ENCODE measurements at places on chromosomes 5 and 9.

DNA sequence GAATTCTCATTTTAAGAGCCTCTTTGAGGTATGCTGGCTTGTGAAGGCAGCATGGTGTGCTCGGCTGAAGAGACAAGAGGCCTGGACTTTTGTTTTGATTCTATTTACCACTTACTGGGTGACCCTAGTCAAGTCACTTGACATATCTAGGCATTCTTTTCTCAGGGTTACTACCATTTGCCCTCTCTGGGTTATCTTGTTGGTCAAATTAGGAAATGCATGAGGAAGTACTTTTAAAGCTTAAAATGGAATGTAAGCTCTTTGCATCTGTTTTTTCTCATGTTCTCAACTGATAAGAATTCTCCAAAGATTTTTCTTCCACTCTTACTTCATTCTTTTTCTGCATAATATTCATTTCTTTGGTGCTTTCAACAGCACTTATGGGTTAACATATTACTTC lies 173.1 kb downstream of the PLK2 start:
- no peaks in the 10 kb centered on the region for H3K36me3 ChIP-seq
- H3K4me1 ChIP-seq = no peaks in the 10 kb centered on the region
- no peak overlapping the region for H3K27ac ChIP-seq
- H3K4me3 ChIP-seq = no peak overlapping the region
- H3K27me3 ChIP-seq = no peaks in the 10 kb centered on the region
- DNase-seq = no peak

DNA sequence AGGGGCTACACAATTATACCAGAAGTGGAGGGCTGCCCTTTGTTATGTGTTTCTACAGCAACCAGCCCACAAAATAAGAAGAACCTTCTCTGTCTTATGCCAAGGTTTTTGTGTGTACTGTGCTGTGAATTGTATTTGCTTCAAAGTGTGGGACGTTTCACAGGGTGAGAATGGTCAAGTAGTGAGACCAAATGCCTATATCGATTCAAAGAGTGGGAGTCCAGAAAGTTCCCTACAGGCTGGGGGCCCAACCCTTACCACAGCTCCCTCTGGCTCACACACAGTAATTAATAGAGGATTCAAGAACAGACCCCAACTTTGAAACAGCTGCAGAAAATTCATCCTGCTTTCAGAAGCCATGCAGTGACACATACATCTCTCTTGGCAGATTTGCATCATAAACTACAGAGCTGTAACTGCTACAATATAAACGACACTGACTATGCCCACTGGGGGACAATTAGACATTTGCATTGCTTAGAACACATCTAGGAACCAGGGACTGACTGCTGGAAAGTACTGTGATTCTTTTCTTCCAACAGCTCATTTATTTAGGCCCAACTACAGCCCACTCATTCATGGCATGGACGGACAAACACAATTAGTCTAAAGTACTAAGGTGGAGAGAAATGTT lies 12.8 kb downstream of the ENC1 start:
- H3K4me3 ChIP-seq = no peak overlapping the region
- H3K27ac ChIP-seq = no peak overlapping the region
- peaks cover 2% of the 10 kb centered on the region for H3K27me3 ChIP-seq
- peaks cover 30% of the 10 kb centered on the region for H3K4me1 ChIP-seq
- DNase-seq = no peak

DNA sequence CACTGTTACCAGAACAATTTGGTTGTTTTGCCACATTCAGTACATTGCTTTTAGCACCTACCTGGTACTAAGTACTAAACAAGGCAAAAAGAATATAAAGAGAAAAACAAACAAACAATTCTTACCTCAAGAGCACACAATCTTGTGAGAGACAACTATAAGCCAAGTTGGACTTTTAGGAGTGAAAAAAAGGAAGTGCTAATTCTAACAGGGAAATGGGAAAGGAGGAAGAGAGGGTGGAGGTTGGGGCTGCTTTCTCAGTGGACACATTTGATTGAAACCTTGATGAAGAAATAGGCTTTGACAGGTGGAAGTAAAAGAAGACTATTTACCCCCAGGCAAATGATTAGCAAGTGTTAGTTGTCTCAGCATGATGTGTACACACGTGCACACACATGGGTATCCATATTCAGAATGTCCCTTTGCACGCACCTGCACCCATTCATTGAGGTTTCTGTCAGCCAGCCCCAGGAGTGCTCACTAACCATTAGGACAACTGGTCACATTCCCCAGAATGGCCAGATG lies 302.6 kb downstream of the ACTL7B start:
- no peak overlapping the region for H3K27ac ChIP-seq
- no peaks in the 10 kb centered on the region for H3K27me3 ChIP-seq
- DNase-seq = no peak
- H3K4me1 ChIP-seq = no peaks in the 10 kb centered on the region

DNA sequence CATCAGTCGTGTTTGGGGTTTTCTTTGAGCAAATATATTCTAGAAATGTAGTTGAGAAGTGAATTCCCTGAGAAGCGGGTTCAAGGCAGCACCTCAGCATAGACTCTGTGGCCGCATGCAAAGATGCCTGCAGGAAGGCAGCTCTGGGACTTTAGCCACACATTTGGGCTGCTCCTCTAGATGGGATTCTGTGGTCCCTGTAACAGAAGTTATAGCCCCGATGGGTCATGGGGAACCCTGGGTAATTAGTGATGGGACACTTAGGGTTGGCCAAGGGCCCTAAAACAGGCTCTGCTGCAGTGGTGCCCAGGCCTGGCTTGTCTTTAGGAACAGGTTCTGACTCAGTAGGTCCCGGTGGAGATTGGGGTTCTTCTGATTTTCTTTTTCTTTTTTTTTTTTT lies 36.8 kb downstream of the PHF2 start:
- peaks cover 34% of the 10 kb centered on the region for H3K4me1 ChIP-seq
- peaks cover 13% of the 10 kb centered on the region for H3K36me3 ChIP-seq
- DNase-seq = no peak
- no peak overlapping the region for H3K27ac ChIP-seq
- no peaks in the 10 kb centered on the region for H3K27me3 ChIP-seq

GRCh38 chr9:7360513-7360912 lies 439.1 kb downstream of the DMAC1 start:
- H3K27me3 ChIP-seq = peaks cover 18% of the 10 kb centered on the region
- no peak for DNase-seq
- no peaks in the 10 kb centered on the region for H3K4me1 ChIP-seq
- no peak overlapping the region for H3K27ac ChIP-seq
- H3K36me3 ChIP-seq = no peaks in the 10 kb centered on the region
- no peak overlapping the region for H3K4me3 ChIP-seq

DNA sequence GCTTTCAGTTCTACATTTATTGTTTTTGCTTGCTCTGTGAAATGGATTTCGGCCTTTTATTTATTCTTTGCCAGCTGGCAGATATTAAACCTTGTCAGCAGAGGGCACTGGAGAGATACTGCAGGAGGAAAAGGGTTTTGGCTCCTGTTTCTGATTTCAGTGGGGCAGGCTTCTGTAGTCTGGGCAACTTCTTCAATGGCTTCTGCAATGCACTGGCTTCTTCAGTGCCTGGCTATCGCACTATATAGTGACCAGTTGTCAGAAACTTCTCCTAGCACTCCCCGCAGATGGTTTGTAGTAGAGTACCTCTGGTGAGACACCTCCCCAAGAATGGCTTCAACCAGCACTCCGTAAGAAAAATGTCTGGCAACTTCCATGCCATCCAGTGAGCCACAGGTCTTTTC lies 3.2 kb upstream of the NFX1 start:
- DNase-seq = no peak
- no peak overlapping the region for H3K4me3 ChIP-seq
- peaks cover 32% of the 10 kb centered on the region for H3K36me3 ChIP-seq
- H3K27me3 ChIP-seq = peaks cover 2% of the 10 kb centered on the region
- peak overlapping the region; percentile 75 for H3K27ac ChIP-seq

DNA sequence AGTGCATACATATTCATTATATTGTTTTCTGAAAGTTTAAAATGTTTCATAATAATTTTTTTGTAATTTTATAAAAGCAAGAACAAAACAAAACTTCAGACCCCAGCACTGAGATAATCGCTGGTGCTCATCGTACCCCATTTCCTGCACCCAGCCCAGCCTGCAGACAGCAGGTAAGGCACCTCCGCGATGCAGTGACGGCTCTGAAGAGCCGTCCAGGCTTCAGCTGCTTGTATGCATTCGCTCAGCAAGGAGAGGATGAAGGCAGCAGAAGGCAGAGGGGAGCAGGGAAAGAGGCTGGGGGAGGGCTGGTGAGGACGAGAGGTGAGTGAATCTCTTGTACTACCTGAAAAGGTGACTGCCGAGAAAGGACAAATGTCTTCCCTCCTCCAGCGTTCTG lies 153.5 kb downstream of the TTLL11 start:
- H3K27ac ChIP-seq = no peak overlapping the region
- DNase-seq = no peak
- H3K27me3 ChIP-seq = no peaks in the 10 kb centered on the region
- no peak overlapping the region for H3K4me3 ChIP-seq
- no peaks in the 10 kb centered on the region for H3K4me1 ChIP-seq

DNA sequence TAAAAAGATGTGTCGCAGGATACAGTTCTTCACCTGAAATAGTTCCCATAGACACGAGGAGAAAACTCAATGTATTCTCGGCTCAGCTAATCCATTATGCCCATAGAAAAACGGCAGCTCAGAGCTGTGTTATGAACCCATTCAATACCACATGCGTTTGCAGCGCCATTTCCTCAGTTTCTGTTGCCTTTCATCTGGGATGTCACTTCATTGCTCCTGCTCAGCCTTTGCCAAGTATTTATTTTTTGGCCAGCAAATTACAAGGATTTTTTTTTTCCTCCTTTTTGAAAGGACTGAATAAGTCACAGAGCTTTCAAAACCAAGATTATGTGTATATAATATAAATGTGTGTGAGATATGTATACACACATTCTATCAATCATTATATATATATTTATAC lies 280.9 kb downstream of the MARCHF11 start:
- no peak for DNase-seq
- H3K4me1 ChIP-seq = no peaks in the 10 kb centered on the region
- no peak overlapping the region for H3K27ac ChIP-seq

GRCh38 chr5:77029376-77029885 lies 773 bp upstream of the AGGF1 start:
- H3K27me3 ChIP-seq = peaks cover 4% of the 10 kb centered on the region
- H3K4me3 ChIP-seq = peak overlapping the region; percentile 90
- H3K36me3 ChIP-seq = peaks cover 16% of the 10 kb centered on the region
- H3K4me1 ChIP-seq = peaks cover 41% of the 10 kb centered on the region
- peak overlapping the region; percentile 97 for H3K27ac ChIP-seq

- peaks cover 14% of the 10 kb centered on the region for H3K27me3 ChIP-seq
- H3K4me3 ChIP-seq = no peak overlapping the region
- H3K27ac ChIP-seq = no peak overlapping the region
- DNase-seq = no peak
- no peaks in the 10 kb centered on the region for H3K4me1 ChIP-seq
- H3K36me3 ChIP-seq = no peaks in the 10 kb centered on the region
Measured at GRCh38 chr9:18666986-18667772, 193.2 kb downstream of the ADAMTSL1 start.

DNA sequence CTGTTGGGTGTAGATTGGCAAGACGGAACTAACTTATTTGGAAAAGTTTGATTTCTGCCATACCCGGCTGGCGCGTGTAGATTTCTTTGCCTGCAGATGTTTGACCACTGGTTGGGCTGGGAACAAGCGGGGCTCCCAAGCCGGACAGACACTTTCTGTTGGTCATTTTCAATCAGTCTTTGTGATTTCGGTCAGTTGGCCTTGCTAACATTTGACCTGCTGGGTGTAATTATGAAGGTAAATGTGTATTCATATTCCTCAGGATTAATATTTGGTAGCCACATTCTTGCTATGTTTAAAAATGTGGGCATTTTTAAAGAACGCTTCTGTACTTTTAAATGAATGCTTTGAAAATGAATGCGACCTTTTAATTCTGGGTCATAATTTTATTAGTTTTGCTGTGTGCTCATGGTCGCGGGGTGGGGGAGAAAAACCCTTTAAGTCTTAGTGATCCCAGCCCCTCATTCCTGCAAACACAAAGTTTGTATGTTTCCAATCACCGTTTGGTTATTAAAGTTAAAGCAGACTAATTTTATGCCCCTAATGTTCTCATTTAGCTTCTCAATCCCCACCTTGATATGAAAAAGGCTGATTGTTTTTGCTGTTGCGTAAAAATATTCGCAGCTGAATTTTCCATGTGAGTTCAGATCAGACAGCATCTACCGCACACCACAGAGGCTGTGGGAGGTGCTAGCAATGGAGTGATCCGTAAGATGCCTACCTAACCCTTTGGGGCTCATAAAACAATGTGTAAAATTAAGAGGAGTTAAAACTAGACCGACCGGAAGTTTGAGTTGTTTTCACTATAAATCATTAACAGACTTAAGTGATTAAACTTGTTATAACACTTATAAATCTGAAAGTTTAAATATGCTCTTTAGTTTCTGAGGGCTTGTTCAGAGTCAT lies 1.5 kb downstream of the RASGRF2 start:
- H3K36me3 ChIP-seq = no peaks in the 10 kb centered on the region
- DNase-seq = peak; percentile 39
- peak overlapping the region; percentile 90 for H3K27ac ChIP-seq

GRCh38 chr5:53237876-53238275 lies 128.3 kb upstream of the MOCS2 start:
- H3K4me1 ChIP-seq = no peaks in the 10 kb centered on the region
- no peak for DNase-seq
- no peak overlapping the region for H3K4me3 ChIP-seq
- H3K27me3 ChIP-seq = peaks cover 1% of the 10 kb centered on the region
- no peak overlapping the region for H3K27ac ChIP-seq
- no peaks in the 10 kb centered on the region for H3K36me3 ChIP-seq

Measured in naive thymus-derived CD8-positive, alpha-beta T cell (primary cell).